NCI-H2171 treated with DMSO at 0.1 percent for 48 hours (cell line): ENCODE measurements at places on chromosomes 3 and 15.

DNA sequence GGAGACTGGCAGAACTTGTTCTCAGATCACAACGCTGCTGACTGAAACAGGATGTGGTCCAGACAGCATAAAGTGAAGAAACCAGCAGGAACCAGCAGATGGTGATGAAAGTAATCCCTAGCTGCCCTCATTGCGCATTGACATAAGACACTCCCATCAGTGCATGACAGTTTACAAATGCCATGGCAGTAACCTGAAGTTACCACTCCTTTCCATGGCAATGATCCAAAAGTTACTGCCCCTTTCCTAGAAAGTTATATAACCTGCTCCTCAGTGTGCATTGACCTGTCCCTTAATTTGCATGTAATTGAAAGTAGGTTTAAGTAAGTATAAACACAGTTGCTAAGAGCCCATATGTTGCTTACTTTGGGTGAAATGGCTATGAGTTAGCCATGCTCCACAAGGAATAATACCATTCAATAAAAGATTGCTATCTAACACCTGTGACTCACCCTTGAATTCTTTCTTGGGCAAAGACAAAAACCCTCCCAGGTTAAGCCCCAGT lies 149.1 kb upstream of the CD96 start:
- DNase-seq, result peak; percentile 99

- DNase-seq, result no peak
These were observed 18.1 kb downstream of the LNP1 start for GRCh38 chr3:100419406-100419805.

DNA sequence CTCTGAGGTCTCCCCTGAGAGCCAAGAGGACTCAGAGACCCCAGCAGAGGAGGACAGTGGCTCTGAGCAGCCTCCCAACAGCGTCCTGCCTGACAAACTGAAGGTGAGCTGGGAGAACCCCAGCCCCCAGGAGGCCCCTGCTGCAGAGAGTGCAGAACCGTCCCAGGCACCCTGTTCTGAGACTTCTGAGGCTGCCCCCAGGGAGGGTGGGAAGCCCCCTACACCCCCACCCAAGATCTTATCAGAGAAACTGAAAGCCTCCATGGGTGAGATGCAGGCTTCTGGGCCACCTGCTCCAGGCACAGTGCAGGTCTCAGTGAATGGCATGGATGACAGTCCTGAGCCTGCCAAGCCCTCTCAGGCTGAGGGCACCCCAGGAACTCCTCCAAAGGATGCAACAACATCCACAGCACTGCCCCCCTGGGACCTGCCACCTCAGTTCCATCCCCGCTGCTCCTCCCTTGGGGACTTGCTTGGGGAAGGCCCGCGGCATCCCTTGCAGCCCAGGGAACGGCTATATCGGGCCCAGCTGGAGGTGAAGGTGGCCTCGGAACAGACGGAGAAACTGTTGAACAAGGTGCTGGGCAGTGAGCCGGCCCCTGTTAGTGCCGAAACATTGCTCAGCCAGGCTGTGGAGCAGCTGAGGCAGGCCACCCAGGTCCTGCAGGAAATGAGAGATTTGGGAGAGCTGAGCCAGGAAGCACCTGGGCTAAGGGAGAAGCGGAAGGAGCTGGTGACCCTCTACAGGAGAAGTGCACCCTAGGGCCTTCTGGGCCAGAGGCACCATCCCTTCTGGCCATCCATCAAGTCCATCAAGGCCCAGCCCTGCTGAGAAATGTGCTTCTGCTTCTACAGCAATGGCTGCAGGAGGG lies 23.6 kb downstream of the PLEKHO2 start:
- DNase-seq, result no peak

DNA sequence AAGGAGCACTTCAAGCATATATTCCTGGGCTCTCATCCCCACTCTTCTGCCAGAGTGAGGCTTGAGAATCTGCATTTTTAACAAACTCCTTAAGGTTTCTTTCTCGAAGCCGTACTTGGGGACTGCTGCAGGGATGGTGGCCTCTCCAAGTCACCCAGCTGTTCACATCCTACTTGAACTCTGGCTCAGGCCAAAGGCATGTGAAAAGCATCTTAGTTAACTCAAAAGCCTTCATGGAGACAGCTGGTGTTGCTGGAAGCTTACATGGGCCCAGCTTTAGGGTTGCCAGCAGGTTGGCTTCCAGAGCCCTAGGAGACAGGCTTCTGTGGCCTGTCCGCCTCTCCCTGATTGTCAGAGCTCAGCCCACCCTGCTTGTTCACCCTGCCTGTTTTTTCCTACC lies 139.2 kb downstream of the THSD4 start:
- no peak for DNase-seq

- DNase-seq, result no peak
These were observed at the start of gene TTC23 for GRCh38 chr15:99249270-99249841. TTC23 (minus strand) TSS chr15:99249581; CDS start chr15:99228712, 20,869 bp downstream.

GRCh38 chr3:113129168-113129567 lies 82.2 kb upstream of the BOC start:
- DNase-seq, result no peak

GRCh38 chr3:158333736-158334135 lies 223.8 kb downstream of the RSRC1 start:
- no peak for DNase-seq

- no peak for DNase-seq
These were observed 92.2 kb downstream of the SV2B start for GRCh38 chr15:91192285-91192684.

- no peak for DNase-seq
These were observed 9.6 kb downstream of the UBL7 start for GRCh38 chr15:74451322-74451721.

GRCh38 chr15:75234191-75234810 lies 23.8 kb upstream of the GOLGA6C start:
- DNase-seq, result no peak

DNA sequence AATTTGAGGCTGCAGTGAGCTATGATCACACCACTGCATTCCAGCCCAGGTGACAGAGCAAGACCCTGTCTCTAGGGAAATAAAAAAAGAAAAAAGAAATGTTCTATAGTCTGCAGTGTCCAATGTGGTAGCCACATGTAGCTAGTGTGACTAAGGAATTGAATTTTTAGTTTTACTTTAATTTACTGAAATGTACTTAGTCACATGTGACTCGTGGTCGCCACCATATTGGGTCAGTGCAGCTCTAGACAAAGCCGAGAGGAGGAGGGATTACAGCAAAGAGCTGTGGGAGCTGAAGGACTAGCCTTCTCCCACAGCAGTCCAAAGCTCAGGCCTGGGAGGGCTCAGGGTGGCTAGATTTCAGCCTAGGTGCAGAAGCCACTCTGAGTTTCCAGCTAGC lies 65.9 kb upstream of the NTRK3 start:
- no peak for DNase-seq

DNA sequence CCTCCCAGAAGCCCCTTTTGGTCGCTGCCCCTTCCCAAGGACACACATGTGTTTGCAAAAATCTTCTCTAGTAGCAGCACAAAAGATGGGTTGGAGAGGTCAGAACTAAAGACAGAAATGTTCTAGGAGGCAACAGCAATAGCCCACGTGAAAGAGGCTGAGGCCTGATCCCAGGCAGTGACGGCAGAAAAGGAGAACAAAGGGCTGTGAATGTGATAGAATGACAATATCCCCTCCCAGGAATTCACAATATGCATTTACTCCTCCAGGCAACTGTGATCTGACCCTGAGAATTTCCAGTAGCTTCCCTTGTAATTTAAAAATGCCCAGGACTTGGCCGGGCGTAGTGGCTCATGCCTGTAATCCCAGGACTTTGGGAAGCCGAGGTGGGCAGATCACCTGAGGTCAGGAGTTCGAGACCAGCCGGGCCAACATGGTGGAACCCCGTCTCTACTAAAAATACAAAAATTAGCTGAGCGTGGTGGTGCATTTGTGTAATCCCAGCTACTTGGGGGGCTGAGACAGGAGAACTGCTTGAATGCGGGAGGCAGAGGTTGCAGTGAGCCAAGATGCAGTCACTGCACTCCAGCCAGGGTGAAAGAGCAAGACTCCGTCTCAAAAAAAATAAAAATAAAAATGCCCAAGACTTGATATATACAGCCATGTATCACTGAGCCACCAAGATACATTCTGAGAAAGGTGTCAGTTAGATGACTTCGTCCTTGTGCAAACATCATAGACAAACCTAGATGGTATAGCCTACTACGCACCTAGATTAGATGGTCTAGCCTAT lies 43.6 kb upstream of the PIAS1 start:
- no peak for DNase-seq

GRCh38 chr15:85489773-85490493 lies 109.5 kb downstream of the AKAP13 start:
- no peak for DNase-seq

DNA sequence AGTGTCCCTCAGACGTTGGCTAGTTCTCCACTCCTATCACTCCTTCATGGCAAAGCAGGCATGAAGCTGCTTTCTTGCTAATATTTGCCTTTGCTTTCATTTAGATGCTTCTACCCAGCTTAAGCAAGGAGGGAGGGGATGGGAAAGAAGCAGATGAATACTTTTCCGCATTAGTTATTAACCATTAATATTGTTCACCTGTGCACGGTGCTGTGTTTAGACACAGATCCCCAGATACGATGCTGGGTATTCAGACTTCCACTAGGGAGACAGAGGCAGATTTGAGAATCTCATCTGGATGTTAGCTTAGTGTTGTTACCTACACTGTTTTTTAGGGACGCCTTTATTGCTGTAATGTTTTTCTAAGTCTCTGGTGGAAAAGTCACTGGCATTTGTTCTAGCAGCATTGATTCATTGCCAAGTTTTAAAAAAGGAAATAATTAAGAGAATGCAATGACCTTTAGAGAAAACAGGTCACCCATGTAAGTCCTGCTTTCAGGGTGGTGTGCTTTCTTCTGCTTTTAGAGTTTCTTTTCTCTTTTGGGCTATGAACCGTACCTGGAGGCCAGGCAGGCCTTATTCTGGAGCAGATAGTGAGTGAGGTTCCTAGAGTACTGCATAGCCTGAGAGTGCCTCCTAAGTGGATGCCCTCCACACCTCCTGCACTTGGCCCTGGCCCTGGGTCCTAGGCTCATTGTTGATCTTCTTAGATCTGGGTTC lies 55.5 kb downstream of the MYZAP start:
- DNase-seq, result no peak

GRCh38 chr3:14405360-14406238 lies 3.2 kb downstream of the SLC6A6 start:
- no peak for DNase-seq

GRCh38 chr15:100093211-100094126 lies 248.3 kb downstream of the ADAMTS17 start:
- no peak for DNase-seq

GRCh38 chr3:197444793-197445379 lies 110.9 kb downstream of the BDH1 start:
- DNase-seq, result no peak

DNA sequence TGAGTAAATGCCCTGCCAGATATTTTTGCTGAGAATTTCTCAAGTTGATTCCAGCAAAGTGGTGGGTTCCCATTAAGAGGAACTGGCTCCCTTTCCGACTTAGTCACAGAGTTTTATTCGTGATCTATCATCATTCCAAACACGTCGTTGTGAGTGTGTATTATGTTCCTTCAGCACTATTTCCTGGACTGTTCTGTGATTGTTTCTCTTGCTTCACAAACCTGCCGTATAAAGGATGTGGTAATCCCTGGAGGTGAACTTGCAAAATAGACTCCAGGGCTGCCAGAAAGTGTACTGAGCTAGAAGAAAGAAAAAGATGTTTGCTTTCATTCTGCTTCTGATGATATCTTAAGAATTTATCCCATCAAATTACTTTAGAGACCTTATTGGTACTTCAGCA lies 14.5 kb upstream of the CAPN3 start:
- DNase-seq, result no peak

GRCh38 chr3:139388821-139389551 lies 461 bp downstream of the COPB2 start:
- DNase-seq, result peak; percentile 43

GRCh38 chr15:90862964-90863778 lies 5.2 kb upstream of the FURIN start:
- no peak for DNase-seq

- DNase-seq, result peak; percentile 69
These were observed 154.1 kb downstream of the LSAMP start for GRCh38 chr3:116291141-116291540.

- no peak for DNase-seq
These were observed 163.0 kb upstream of the TMCO5A start for GRCh38 chr15:37771465-37771864.

GRCh38 chr3:167671878-167672427 lies 18.2 kb upstream of the WDR49 start:
- no peak for DNase-seq

DNA sequence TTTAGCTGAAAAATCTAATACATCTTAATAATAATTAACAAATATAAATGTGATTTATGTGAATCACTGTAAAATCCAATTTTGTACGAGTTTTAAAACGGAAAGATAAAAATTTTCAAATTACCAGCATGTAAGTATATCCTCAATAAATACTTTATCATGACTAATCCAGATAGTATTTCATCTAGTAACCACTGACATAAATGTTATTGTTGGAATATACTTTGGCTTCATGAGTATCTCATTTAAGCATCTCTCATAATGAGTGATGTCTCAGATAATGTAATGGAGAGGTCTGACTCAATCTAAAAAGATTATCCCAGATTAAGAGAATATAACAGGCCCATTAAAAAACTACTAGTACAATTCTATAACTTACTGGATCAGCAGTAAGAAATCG lies 216.3 kb downstream of the STAG1 start:
- DNase-seq, result no peak

DNA sequence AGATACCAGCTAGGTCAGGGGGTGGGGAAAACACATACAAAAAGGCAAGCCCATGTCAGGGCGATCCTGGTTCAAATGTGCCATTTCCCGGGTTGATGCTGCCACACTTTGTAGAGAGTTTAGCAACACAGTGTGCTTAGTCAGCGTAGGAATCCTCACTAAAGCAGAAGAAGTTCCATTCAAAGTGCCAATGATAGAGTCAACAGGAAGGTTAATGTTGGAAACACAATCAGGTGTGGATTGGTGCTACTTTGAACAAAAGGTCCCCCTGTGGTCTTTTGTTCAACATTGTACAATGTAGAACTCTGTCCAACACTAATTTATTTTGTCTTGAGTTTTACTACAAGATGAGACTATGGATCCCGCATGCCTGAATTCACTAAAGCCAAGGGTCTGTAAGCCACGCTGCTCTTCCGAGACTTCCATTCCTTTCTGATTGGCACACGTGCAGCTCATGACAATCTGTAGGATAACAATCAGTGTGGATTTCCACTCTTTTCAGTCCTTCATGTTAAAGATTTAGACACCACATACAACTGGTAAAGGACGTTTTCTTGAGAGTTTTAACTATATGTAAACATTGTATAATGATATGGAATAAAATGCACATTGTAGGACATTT lies 28.9 kb downstream of the TPM1 start:
- DNase-seq, result no peak

DNA sequence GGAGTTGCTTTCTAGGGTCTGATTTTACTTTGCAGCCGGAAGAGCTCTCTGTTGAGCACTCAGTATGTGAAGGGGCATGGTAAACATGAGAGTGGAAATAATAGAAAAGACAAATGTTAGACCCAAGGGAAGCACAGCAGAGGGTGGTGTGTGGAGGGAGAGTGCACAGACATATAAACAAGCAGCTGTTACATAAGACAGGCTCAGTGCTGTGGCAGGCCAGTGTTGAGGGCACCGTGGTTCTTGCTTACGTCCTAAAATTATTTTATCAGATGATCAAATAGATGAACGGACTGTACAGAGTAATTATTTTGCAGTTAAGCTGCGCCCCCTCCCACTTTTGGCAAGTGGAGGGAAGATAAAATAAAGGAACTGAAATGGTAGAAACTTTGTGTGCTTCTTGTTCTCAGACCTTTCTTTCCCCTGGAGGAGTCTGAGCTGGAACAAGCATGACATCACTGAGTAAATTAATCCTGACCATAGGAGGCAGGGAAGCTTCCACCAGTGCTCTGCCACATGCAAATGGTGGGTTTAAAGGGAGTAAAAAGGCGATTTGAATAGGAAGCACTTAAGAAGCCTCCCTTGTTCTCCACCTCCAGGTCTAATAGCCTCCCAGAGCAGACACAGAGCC lies 205.6 kb downstream of the IL20RB start:
- DNase-seq, result peak; percentile 67
